ENCODE measurements at places on chromosomes 3 and 15.

DNA sequence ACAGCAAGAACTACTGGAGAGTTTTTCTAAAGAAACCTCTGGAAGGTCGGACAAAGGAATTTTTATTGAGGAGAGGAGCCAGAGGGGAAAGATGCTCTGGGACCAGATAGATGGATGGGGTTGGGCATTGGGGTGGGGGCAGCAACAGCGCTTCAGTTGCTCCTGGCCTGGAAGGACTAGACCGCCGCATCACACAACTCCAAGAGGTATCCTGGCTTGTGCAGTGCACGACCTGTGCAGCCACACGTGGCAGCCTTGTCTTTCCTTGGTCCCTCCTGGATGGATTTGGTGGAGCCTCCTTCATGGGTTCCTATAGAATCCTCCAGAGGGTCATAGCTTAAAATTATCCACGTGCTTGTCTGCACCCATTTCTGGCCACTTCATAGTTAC lies 23.0 kb downstream of the MAGEF1 start:
- no peak for DNase-seq

GRCh38 chr3:179036226-179036625 lies 35.4 kb downstream of the ZMAT3 start:
- DNase-seq, result no peak

DNA sequence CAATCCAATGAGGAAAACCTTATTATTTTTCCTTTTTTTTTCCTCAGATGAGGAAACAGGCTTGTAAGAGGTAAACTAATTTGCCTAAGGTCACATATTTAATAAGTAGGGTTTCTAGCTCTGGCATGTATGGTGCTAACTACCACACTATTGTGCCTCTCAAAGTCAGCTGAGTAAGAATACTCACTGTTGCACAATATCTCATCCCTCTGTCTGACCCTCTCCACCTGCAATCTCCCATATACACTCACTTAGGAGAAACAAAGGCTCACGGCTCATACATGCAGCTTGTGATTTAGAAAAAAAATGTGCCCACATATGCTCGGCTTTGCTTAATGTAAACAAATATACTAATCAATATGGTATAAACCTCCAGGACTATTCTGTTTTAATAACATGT lies 10.4 kb upstream of the ARIH1 start:
- DNase-seq, result no peak

- no peak for DNase-seq
Measured at GRCh38 chr15:65558997-65559760, 28.9 kb downstream of the HACD3 start.

DNA sequence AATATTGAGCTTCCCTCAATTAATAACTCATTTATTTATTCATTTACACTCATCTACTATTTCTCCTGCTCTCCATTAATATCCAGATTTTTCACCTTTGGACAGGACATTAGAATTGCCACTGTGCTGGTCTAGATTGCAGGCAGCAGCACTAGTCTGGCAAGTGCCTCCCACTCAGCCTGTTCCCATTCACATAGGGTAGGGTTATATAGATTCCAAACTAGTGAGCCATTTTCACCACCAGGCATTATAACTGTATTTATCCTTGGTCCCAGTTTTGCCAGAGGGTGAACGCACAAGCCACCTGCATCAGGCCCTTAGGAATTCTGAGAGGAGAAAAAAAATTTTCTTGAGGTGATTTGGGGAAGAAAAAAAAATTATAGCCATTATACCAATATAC lies 44.5 kb downstream of the ANAPC13 start:
- DNase-seq, result no peak

DNA sequence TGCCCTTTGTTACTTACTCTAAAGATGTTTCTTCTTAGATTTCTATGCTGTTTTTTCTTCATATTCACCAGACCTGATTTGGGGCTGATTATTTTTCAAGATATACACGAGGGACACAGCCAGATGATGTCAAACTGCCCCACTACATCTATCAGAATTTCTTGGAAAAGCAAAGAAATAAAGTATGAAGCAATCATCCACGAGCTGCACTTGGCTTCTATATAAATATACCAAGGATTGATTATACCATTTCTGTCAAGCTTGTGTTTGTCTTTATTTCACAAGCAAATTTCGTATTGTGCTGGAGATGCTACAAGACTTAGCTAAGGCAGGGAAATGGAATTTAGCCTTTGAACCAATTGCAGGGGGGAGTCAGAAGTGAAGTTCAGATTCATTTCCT lies 715.1 kb upstream of the NR2F2 start:
- no peak for DNase-seq

- no peak for DNase-seq
Measured at GRCh38 chr3:139561255-139561817, 21.8 kb upstream of the RBP1 start.

DNA sequence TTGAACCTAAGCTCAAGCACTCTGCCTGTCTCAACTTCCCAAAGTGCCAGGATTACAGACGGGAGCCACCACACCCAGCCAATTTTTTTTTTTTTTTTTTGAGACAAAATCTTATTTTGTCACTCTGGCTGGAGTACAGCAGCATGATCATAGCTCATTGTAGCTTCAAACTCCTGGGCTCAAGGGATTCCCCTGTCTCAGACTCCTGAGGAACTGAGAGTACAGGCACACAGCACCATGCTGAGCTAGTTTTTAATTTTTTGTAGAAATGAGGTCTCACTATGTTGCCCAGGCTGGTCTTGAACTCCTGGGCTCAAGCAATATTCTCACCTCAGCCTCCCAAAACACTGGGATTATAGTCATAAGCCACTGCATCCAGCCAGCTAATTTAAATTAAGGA lies 36.8 kb upstream of the SUCLG2 start:
- DNase-seq, result no peak

DNA sequence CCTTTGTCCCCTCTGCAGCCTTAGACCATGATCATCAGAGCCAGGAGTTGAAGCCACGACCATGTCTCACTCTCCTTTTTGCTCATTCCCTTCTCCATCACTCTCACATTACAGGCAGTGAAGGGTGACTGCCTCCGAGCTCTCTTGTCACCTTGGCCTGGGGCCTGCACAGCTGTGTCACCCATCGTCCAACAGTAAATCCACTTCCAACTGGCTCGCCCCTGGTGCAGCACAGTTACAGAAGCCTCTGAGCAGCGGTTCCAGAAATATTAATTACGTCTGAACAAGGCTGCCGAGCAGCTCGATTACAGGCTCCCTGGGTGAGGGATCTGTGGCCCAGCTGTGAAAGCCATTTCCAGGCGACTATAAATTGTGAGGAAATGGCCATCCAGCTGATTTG lies 528.2 kb downstream of the NR2F2 start:
- DNase-seq, result no peak

- DNase-seq, result peak; percentile 61
Measured at GRCh38 chr3:18988614-18989229, 159.6 kb upstream of the KCNH8 start.

DNA sequence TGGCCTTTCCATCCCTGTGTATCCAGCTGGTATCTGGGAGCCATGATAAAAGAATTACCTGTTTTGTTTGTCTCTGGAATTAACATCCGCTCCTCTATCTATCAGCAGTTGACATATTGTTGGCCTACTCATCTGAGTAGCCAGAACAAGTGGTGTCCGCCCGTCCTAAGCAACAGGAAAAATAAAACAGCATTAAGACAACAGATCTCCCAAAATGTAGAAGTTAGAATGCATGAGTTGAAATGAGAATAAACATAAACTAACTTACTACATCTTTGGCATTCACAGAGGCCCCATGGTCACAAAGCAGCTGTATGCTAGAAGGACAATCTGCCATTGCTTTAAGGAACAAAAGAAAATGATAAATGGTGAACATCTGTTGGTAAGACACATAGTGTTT lies 75.9 kb downstream of the UACA start:
- no peak for DNase-seq

DNA sequence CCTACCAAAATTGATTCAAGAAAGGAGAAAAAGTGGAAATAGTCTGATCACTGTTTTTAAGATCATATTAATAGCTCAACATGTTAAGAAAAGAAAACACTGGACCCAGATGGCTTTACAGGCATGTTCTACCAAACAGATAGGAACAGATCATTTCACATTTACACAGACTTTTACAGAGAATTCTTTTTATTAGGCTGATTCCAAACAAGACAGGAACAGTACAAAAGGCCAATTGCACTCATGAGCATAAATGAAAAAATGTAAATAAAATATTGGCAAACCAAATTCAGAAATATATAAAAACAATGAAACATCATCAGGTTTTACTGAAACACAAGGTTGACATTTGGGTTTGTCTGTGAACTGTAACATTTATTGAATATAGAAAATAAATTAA lies 106.5 kb downstream of the WNT5A start:
- no peak for DNase-seq
